ENCODE measurements at places on chromosomes 1 and 21.

DNA sequence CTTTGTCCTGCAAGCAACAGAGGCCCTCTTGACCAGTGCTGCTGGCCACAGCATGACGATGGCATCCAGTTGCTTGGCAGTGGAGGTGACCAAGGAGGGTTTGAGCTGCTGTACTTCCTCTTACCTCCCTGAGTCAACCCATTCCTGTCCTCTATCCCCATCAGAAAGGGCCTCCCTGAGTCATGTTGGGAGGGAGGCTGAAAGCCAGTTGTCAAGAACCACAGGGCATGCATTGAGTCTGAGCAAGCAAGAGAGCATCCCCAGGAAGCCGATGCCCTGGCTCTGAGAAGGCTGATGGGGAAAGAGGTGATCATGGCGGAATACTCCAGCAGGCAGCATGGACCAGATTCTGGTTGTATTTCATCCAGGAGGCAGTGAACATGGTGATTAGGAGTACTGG is 69.6 kb downstream of the LACTBL1 start:
- no peak for DNase-seq

- DNase-seq, result no peak
Measured at GRCh38 chr1:970973-971730, 4.9 kb downstream of the PLEKHN1 start.

DNA sequence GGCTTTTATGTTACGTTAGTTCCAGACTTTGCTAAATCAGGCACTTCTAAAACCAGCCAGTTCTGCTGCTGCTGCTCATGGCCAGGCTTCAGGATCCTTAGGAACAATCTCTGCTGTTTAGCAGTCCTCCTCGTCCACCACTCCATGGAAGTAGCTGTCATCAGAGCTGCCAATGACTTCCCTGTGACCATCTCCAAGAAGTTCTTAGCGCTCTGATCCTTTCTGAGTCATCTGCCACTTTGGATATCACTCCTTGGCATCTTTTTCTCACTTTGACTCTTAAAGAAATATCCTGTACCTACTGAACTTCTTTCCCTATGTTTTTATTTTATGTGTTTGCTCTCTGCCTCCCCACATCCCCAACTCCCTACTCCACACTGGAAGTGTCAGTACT is 14.7 kb upstream of the IRF2BP2 start:
- DNase-seq, result no peak

DNA sequence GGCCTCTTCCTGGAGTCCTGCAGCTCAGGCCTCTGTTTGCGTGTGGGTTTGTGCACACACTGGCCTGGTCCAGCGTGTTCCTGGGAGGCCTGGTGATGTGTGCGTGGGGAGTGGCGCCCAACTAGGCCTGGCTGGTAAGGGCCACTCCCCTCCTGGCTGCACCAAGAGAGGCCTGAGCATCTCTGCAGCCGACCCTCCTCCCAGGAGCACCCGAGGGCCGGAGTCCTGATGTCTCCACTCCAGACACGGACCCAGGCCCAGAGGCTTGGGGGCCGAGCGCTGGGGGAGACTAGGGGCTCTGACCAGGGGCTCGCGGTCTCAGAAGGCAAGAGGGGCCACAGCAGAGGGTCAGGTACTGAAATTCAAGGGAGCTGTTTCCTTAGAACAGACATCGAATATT is 33.3 kb downstream of the MORN1 start:
- DNase-seq, result no peak

DNA sequence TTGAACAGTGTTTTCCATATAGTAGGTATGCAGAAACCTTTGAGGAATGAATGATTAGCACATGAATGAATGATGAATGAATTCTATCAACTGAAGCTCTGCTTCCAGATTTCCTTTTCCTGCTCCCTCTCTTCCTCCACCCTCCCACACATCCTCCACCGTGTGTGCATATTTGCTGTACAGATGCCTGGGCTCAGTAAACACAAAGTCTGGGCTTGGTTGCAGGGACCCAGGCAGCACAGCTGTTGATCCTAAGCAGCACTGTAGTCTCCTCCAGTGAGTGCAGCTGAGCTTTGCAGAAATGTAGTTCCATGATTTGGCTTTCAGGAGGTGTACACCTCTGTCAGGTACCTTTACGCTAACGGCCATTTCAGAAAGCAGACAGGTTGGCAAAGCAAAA is 611.7 kb downstream of the NUF2 start:
- peak; percentile 6 for DNase-seq

DNA sequence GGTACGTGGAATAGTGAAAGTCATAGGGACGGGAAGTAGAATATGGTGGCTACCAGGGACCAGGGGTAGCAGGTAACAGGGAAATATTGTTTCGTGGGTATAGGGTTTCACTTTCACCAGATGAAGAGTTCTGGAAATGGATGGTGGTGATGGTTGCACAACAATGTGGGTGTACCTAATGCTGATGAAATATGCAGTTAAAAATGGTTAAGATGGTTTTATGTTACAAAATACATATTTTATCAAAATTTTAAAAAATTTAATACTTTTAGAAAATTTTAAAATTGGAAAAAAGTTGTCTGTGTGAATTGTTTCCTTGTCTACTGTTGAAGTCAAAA is 55.5 kb upstream of the TLR5 start:
- DNase-seq, result no peak

DNA sequence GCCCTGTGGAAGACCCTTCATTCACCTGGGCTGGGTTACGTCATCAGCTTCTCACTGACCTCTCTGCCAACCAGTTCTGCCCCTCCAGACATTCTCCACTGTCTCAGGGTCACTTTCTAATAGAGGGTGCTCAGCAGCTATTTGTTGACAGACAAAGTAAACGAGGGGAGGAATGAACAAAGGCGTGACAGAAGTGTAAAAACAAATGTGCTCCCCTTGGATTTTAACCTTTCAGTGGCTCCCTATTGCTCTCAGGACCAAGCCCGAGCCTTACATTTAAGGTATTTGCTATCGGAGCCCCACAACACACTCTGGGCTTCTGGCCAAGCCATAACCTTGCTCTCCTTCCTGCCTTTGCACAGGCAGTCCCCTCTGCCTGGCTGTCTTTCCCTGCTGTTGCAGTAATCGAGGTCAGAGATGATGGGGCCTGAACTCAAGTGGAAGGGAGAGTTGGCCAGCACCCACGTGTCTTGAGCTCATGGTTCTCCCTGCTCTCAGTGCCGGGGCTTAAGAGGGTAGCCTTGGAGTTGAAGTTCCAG is 9.3 kb upstream of the MARCKSL1 start:
- DNase-seq, result no peak

DNA sequence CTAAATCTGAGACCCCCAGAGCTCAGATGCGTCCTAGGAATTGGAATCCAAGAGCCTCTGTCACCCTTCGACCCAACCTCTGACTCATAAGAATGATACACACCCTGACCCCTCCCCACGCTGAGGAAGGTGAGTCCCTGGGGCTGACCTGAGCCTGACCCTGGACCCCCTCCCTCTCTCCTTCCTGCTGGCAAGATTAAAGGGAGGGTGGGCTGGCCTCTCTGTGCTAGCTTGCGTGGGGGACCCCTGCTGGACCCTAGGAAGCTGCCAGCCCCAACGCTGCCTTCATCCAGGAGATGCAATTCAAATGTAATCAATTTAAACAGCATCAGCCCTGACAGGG is 627 bp downstream of the PLEKHA6 start:
- DNase-seq, result no peak

DNA sequence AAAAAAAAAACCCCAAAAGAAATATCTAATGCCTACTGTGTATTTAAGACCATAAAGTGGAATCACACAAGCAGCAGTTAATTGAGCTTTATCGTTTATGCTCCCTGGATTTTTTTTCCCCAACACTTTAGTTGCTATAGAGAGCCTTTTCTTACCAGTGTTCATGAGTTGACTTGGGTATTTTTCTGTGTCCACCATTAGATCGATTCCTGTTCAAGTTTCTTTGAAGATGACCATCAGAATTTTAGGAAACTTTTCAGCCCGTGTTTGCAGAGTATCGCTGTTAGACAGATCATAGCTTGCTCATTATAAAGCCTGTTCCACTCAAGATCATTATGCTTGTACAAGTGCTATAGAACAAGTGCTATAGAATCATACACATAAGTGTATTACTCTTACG is 1.5 kb downstream of the RALGPS2 start:
- DNase-seq, result no peak

DNA sequence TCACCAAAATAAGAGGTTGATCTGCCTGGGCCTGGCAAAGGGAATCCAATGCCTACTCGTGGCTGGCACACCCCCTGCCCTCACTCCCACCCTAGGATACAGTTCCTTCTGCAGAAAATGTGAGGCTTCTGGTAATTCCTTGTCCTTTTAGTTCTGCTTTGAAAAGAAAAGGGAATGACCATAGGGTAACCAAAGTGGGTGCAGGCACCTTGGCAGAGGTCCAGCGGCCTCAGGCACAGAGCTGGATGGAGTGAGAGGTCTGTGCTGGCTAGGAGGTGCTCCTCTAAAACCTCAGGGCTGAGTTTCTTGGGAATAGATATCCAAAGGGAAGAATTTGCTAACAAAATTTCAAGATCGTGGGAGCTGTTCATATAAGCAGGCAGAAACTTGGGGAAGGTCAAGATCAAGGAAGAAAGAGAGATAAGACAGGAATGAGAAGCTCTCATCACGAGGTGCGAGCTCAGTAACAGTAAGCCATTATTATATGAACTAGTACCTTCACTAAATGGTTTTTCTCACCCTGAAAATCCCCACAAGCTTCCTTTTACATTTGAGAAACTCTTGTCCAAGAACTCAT is 293.1 kb upstream of the LYPLAL1 start:
- no peak for DNase-seq

GRCh38 chr1:55369474-55369873 is 154.3 kb upstream of the USP24 start:
- DNase-seq, result no peak

DNA sequence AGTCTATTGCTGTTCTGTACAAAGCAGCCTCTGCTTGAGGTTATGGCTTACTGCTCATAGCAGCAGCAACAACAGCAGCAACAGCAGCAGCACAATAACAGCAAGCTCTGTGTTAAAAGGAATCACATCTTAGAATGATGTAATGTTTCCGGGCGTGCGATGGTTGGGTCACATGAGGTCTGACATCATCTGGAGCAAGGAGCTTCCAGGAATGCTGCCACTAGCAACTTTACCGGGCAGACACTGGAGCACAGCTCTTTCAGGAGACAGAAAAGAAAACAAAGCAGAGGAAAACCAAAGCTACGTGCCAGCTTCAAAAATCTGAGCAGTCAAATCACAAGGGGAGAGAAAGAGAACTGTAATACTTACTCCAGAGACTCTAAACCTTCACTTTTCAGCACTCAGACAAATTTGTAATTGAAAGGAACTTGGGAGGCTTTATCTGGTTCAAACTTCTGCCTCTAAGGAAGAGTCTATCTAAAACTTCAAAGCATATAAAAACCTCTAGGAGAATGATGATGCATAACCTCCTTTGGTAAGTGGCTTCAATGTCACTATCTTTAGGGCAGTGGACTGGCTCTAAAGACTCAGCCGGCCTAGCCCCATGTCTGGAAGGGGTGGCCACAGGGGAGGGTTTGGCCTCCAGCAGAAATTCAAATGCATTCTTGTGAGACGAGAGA is 28.3 kb upstream of the RAB3GAP2 start:
- no peak for DNase-seq

- DNase-seq, result no peak
Measured at GRCh38 chr1:32151319-32151787, 28.1 kb upstream of the TXLNA start.

DNA sequence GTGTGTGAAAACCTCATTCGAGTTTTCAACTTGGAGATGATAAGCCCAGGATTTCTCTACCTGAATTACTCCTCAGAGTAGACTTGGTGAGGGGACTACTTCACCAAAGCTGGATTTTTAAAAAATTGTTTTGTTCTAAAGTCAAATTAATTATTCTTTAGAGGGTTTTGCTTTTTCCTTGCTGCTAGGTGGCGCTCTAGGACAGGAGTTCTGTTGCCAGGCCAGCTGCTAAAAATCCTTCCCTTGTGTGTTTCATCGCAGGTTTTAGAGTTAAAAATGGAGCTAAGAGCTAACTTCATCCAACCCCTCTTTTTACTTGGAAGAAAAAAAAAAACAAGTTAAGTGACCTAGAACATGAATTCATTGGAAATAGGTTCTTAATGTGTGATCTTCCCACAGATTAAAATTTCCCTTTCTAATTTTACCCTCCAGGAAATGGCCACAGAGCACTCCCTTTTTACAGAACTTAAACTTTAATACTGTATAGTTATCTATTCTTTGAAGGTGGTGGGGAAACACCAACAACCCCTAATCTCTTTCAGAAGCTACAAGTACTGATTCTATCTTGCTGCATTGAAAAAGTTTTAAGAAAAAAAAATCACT is 36.7 kb upstream of the FAM163A start:
- DNase-seq, result peak; percentile 55

DNA sequence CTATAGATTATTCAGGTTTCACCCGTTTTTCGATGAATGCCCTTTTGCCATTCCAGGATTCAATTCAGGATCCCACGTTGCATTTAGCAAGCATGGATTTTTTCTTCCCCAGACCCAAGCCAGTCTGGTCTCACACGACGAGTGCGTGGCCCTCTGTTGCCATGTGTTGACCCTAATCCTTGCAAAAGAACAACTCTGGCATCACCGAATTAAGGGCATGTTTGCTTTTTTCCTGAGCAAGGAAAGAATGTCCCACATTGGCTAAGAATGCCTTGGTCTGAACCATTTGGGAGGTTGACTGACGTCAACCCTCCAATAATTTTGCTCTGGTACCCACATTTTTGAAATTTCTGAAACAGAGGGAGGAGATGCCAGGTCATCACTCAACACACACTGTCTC is 153.0 kb upstream of the WNT4 start:
- DNase-seq, result no peak

GRCh38 chr21:36710729-36711048 is 11.8 kb downstream of the SIM2 start:
- no peak for DNase-seq

DNA sequence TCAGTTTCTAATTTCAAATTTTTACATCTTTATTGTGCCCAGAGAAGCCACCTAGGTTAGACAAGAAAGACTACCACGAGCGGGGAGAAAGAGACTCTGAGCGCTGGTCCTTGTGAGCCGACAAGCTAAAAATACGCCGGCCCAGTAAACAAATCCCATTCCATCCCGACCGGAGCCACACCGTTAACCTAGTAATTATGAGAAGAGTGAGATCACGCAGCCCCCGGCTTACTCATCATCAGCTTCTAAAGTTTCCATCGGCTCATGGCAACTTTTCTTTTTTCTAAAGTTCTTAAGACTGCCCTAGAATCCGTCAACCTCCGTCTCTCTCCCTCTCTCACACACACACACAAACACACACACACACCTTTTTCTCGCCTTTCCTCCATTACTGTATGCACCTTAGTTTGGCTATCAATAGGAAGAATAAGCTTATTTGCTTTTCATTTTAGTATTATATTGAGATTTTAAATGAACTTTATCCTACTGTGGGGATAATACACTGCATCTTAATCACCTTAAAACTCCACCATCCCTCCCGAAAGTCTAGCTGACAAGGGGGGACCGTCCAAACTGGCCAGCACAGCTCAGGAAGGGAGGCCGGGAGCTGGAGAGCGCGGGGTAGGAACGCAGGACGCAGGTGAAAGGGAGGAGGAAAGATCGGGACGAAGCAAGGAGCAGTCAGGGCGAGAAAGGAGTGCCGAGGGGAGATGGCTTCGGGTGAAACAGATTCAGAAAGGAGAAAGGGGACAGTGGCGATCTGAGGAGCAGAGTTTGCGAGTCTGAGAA is 728 bp downstream of the OTUD7B start:
- peak; percentile 2 for DNase-seq
